Osteocyte (in vitro differentiated cells): ENCODE measurements at places on chromosomes 7 and 10. TPM values are rescaled to one million over a fixed set of nuclear protein-coding genes. Genes with fewer than 3 reads are reported as not detected.

Gene NKX1-2
- total RNA-seq = not detected in 2 replicates

Gene CACNA2D1
- total RNA-seq = 24.3 and 25.2 TPM in 2 replicates

Gene ANK3
- total RNA-seq = 21.2 and 22.0 TPM in 2 replicates

Gene ZNF485
- 1.7 and 2.4 TPM in 2 replicates for total RNA-seq

Gene ADAM8
- total RNA-seq = 2.9 and 6.0 TPM in 2 replicates

Gene ZPBP
- not detected in 2 replicates for total RNA-seq

DNA sequence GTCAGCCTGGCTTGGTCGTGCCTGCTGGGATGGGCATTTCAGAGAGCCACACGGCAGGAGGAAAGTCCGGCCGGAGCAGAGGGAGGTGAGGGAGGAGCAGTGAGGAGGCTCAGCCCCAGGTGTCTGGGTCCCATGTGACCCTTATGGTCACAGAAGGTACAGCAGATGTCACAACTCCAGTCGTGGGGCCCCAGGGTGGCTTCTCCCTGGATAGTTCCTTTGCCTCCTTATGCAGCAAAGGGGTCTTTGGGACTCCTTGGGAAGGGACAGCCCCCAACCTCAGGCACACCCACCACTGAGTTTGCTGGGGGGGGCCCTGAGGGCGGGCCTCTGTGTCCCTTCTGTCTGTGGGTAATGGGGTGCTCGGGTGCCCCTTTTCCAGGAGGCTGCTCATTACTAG, 19.6 kb upstream of the PRKAG2 start:
- peak; percentile 74 for DNase-seq
- no peak overlapping the region for H3K4me3 ChIP-seq
- H3K27me3 ChIP-seq = peaks cover 56% of the 10 kb centered on the region
- no peak overlapping the region for H3K27ac ChIP-seq
- H3K4me1 ChIP-seq = peaks cover 5% of the 10 kb centered on the region

- peaks cover 47% of the 10 kb centered on the region for H3K4me1 ChIP-seq
- H3K36me3 ChIP-seq = peaks cover 5% of the 10 kb centered on the region
- no peak for DNase-seq
- no peak overlapping the region for H3K4me3 ChIP-seq
These were observed 97.2 kb downstream of the KAT6B start for GRCh38 chr10:74923556-74923955.

DNA sequence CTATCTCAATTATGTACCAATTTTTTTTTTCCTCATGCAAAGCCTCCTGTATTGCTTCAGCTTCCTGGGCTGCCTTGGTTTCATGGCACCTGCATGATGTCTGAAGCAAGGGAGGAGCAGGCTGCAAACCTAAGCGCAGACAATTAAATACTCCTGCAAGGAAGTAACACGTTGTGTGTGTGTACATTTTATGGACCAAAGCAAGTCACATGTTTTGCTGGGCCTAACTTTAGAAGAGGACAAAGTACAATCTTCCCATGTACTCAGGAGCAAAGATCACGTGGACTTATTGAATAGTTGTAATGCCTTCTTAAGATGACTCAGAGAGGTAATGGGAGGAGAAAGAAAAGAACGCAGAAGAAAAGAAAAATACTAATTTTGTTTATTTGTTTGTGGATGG, 944.0 kb upstream of the C7orf33 start:
- no peak overlapping the region for H3K4me3 ChIP-seq
- no peaks in the 10 kb centered on the region for H3K4me1 ChIP-seq
- no peak for DNase-seq
- H3K27ac ChIP-seq = no peak overlapping the region

DNA sequence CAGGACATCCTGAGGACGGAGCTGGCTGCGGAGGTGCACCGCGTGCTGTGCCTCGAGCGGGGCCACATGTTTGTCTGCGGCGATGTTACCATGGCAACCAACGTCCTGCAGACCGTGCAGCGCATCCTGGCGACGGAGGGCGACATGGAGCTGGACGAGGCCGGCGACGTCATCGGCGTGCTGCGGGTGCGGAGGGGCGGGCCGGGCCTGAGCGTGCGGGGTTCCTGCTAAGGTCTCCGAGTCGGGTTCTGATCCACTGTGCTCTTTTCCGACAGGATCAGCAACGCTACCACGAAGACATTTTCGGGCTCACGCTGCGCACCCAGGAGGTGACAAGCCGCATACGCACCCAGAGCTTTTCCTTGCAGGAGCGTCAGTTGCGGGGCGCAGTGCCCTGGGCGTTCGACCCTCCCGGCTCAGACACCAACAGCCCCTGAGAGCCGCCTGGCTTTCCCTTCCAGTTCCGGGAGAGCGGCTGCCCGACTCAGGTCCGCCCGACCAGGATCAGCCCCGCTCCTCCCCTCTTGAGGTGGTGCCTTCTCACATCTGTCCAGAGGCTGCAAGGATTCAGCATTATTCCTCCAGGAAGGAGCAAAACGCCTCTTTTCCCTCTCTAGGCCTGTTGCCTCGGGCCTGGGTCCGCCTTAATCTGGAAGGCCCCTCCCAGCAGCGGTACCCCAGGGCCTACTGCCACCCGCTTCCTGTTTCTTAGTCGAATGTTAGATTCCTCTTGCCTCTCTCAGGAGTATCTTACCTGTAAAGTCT, 10.4 kb downstream of the ATG9B start:
- peaks cover 22% of the 10 kb centered on the region for H3K4me1 ChIP-seq
- no peaks in the 10 kb centered on the region for H3K36me3 ChIP-seq
- peaks cover 9% of the 10 kb centered on the region for H3K27me3 ChIP-seq

- peaks cover 8% of the 10 kb centered on the region for H3K4me1 ChIP-seq
- no peaks in the 10 kb centered on the region for H3K36me3 ChIP-seq
- H3K27ac ChIP-seq = no peak overlapping the region
- H3K27me3 ChIP-seq = peaks cover 56% of the 10 kb centered on the region
- no peak overlapping the region for H3K4me3 ChIP-seq
These were observed 19.4 kb downstream of the NRAP start for GRCh38 chr10:113644185-113645120.

DNA sequence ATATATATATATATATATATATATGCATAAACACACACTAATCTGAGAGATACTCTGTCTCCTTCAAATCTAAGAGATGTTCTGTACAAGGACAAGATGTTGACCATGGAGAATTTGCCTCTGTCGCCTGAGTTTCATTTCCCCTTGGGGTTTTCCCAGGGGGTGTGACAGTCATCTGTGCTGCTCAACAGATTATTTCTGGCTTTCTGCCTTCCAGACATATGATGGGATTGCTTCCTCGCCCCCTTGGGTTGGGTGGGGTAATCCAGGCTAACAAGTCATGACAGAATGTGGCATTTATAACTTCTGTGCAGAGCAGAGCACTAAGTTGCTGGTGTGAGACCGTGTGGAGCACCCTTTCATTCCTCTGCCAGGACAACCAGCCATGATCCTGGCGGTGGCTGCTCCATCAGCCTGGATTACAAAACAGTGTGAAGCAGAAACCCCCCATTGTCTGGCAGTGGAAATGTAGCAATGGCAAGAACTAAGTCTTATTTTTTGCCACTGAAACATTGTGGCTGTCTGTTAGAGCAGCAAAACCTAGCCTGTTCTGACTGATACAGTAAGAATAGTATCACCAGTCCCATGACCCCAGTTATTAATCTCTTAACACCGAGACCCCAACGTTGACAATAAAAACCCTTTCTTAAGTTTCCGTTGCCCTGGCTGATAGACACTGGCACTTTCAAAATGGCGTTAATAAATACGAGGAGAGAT, 13.7 kb upstream of the USP6NL start:
- no peaks in the 10 kb centered on the region for H3K36me3 ChIP-seq
- peaks cover 30% of the 10 kb centered on the region for H3K27me3 ChIP-seq
- H3K4me1 ChIP-seq = no peaks in the 10 kb centered on the region
- no peak for DNase-seq
- H3K4me3 ChIP-seq = no peak overlapping the region

GRCh38 chr7:8185926-8186683, 75.9 kb downstream of the ICA1 start:
- no peak for DNase-seq
- no peak overlapping the region for H3K4me3 ChIP-seq
- no peaks in the 10 kb centered on the region for H3K36me3 ChIP-seq
- H3K27me3 ChIP-seq = no peaks in the 10 kb centered on the region
- H3K27ac ChIP-seq = no peak overlapping the region
- H3K4me1 ChIP-seq = no peaks in the 10 kb centered on the region

DNA sequence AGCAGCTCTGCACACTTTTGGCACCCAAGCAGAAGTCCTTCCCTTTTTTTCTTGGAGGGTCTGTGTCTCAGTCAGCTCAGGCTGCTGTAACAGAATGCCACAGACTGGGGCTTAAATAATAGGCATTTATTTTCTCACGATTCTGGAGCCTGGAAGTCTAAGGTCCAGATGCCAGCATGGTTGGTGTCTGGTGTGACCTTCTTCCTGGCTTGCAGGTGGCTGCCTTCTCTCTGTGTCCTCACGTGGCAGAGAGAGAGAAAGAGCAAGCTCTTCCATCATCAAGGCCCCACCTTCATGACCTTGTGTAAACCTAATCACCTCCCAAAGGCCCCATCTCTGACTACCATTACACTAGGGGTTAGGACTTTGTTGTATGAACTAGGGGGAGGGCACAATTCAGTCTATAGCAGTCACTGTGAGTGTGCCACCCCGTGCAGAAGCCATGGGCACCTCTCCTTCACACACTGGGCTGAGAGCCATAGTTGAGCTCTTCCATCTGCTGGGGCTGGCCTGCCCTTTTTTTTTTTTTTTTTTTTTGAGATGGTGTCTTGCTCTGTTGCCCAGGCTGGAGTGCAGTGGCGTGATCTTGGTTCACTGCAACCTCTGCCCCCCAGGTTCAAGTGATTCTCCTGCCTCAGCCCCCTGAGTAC, 80.3 kb downstream of the OAT start:
- no peak overlapping the region for H3K4me3 ChIP-seq
- H3K4me1 ChIP-seq = peaks cover 59% of the 10 kb centered on the region
- no peak for DNase-seq
- H3K27ac ChIP-seq = peak overlapping the region; percentile 96
- H3K36me3 ChIP-seq = peaks cover 10% of the 10 kb centered on the region

- no peaks in the 10 kb centered on the region for H3K27me3 ChIP-seq
- no peaks in the 10 kb centered on the region for H3K36me3 ChIP-seq
- no peak overlapping the region for H3K4me3 ChIP-seq
- H3K27ac ChIP-seq = no peak overlapping the region
These were observed 266.5 kb downstream of the AUTS2 start for GRCh38 chr7:69864822-69865221.

GRCh38 chr10:4107285-4107851, 322.4 kb upstream of the KLF6 start:
- no peaks in the 10 kb centered on the region for H3K27me3 ChIP-seq
- no peak for DNase-seq
- H3K36me3 ChIP-seq = no peaks in the 10 kb centered on the region
- peaks cover 53% of the 10 kb centered on the region for H3K4me1 ChIP-seq

DNA sequence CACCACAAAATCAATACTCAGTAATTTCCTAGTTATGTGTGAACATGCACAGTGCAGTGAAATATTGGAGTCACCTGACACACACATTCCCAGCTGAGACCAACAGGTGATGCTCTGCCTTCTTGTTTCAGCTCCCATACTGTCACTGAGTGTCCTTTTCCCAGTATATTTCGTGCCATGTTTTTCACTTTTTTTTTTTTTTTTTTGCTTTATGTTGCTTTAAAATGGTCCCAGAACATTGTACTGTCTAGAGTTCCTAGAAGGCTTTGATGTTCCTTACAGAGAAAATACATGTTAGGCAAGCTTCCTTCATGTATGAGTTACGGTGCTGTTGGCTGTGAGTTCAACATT, 45.6 kb downstream of the ELAPOR2 start:
- H3K27me3 ChIP-seq = no peaks in the 10 kb centered on the region
- no peaks in the 10 kb centered on the region for H3K4me1 ChIP-seq
- no peak for DNase-seq
- no peak overlapping the region for H3K4me3 ChIP-seq

- H3K36me3 ChIP-seq = no peaks in the 10 kb centered on the region
- no peak overlapping the region for H3K27ac ChIP-seq
- no peaks in the 10 kb centered on the region for H3K27me3 ChIP-seq
- H3K4me1 ChIP-seq = no peaks in the 10 kb centered on the region
- DNase-seq = no peak
- no peak overlapping the region for H3K4me3 ChIP-seq
These were observed 13.9 kb upstream of the NKX6-2 start for GRCh38 chr10:132799865-132800264.

DNA sequence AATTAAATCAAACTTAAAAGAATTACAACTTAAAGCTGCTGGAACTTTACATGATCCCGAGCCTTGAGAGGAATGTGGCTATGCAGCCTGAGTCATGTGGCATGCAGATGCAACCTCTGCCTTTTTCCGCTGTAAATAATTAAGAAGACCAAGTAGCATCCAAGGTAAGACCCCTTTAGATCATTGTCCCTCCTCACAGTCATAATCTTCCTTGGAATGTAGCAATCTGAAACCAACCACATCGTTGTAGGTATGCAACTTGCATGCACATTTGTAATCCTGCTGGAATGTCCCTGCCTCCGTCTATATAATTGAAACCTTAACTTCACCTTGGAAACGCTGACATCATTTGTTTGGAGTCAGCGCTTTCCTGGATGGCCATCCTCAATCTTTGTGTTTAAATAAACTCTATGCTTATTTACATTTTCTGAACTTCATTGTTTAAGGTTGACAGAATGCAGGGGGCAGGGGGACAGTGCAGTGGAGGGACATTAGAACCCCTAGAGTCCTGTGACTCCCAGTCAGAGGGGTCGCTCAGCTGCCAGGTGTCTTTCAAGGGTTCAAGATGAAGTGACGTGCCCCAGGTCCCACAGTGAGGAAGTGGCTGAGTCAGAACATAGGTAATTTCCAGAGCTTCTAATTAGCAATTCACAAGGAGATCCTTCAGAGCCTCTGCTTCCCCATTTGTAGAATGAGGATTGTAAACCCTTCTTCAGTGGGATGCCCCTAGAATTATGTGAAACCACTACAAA, 110.7 kb downstream of the RALA start:
- H3K27me3 ChIP-seq = no peaks in the 10 kb centered on the region
- peaks cover 27% of the 10 kb centered on the region for H3K4me1 ChIP-seq
- no peak for DNase-seq
- H3K27ac ChIP-seq = peak overlapping the region; percentile 98
- peaks cover 4% of the 10 kb centered on the region for H3K36me3 ChIP-seq

GRCh38 chr10:130571674-130572073, 435.5 kb downstream of the GLRX3 start:
- no peak overlapping the region for H3K27ac ChIP-seq
- peak; percentile 63 for DNase-seq
- H3K27me3 ChIP-seq = no peaks in the 10 kb centered on the region
- H3K36me3 ChIP-seq = no peaks in the 10 kb centered on the region

DNA sequence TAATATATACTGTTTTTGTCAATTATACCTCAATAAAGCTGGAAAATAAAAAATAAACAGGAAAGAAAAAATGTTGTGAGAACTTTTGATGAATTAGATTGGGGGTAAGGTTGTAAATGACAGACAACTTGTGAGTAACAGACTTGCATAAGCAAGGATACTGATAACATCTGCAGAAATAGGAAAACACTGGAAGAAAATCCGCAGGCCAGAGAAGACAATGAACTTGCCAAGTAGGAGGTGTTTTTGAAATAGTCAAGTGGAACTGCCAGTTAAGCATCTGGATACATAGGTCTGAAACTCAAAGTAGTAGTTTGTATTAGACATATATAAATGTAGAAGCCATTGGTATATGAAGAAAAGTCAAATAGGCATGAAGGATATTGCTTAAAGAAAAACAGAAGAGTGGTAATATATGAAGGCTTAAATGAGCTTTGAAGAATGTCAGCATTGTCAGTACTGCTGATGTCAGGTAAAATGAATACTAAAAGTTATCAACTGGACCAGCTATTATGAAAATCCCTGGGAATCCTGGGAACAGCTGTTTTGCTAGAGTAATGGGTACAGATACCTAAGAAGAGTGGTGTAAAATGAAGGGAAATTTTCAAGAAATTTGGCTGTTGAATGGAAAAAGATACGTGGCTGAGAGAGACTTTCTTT, 58.7 kb downstream of the DNAJC1 start:
- no peak overlapping the region for H3K27ac ChIP-seq
- peaks cover 7% of the 10 kb centered on the region for H3K4me1 ChIP-seq
- H3K27me3 ChIP-seq = no peaks in the 10 kb centered on the region
- H3K36me3 ChIP-seq = no peaks in the 10 kb centered on the region
